ENCODE measurements at places on chromosomes 4 and X. TPM values are rescaled to one million over a fixed set of nuclear protein-coding genes. Genes with fewer than 3 reads are reported as not detected.

The SORBS2 gene
- total RNA-seq, result 55.7 TPM

The GPR82 gene
- not detected for total RNA-seq

The GSX2 gene
- total RNA-seq, result 0.43 TPM

The SPOCK3 gene
- total RNA-seq, result not detected

The ZCCHC18 gene
- total RNA-seq, result 0.26 TPM

The TRO gene
- 21.3 TPM for total RNA-seq

The REELD1 gene
- 0.26 TPM for total RNA-seq

The SPATA18 gene
- total RNA-seq, result 26.6 TPM

The PLP1 gene
- total RNA-seq, result 0.86 TPM
